DND-41 (cell line): ENCODE measurements at places on chromosomes 16 and 17.

- no peak for DNase-seq
Measured at GRCh38 chr16:17362946-17363345, 107.8 kb downstream of the XYLT1 start.

DNA sequence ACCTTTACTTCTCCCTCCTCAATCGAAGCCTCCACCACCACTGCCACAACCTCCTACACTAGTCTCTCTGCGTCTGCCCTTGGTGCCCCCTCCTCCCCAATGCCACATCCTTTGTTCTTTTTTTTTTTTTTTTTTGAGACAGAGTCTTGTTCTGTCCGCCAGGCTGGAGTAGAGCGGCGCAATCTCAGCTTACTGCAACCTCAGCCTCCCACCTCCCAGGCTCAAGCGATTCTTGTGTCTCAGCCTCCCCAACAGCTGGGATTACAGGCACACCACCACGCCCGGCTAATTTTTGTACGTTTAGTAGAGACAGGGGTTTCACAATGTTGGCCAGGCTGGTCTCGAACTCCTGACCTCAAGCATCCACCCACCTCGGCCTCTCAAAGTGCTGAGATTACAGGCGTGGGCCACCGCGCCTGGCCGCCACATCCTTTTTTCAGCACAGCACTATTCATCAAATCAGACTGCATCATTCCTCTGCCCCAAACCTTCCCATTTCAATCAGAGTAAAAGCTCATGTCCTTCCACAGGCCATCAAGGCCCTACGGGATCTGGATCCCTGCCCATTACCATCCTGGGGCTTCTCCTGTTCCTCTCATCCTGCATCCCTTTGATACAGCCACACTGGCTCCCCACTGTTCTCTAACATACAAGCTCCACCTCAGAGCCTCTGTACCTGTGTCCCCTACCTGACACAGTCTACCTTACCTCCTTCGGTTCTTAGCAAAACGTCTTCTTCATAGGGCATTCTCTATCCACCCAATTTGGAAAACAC, 2.0 kb downstream of the KLHL11 start:
- peak; percentile 51 for DNase-seq

DNA sequence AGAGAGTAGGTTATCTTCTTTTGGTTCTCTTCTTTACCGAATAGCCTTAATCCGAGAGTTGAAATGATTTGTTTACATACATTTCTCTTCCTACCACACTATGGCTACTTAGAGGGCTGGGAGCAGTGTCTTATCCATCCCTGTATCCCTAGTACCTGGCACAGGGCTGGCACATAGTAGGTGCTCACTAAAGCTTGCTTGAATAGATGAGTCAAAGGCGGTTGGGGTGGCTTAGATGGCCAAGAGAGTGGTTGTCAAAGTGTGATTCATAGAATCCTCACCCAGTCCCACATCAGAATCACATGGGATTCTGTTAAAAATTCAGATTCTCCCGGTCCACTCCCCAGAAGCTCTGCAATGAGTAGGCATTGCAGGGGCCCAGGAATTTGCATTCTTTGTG, 11.1 kb downstream of the CHAD start:
- no peak for DNase-seq

DNA sequence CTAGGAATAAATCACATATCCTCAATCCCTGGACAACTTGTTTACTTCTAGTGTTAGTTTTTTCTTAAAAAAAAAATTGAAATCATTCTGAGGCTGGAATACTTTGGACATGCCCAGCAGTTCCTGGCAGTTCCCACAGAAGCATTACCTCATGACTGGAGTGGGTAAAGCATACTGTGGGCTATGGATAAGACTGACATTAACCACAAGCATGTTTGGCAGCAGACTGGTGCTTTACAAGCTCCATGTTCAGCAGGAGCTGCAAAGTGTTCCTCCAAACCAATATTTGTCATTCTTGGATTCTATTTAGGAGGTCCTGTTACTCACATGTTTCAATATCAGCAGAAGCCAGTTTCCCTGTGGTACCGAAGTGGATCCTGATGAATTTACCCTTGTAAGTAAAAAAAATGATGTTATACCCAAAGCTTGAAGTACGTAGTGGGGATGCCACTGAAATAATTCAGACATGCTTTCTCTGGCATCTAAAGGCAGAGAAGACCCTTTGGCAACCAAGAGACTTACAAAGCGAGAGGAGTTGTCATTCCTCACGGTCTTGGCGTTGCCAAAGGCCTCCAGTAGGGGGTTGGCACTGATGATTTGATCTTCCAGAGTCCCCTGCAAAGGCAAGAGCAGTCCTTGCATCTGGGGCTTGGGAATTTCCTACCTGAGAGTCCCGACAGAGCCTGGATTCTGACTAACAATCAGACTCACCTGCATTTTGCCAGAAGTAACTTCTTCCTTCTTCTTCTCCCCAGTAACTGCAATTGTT, 4.9 kb downstream of the MYH1 start:
- DNase-seq, result no peak

- no peak for DNase-seq
Measured at GRCh38 chr17:61152898-61153297, 246.7 kb upstream of the TBX2 start.

DNA sequence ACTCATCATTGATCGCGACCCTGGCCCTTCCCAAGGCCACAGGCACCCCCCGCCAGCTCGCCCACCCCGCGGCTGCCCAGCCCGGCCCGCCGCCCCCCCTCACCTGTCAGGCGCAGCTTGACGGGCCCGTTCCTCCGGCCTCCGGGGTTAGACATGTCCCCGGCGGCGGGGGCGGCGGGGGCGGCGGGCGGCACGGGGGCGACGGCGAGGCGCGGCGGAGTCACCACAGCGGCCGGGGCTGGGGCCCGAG, 456 bp downstream of the SMURF2 start:
- DNase-seq, result no peak

- DNase-seq, result no peak
Measured at GRCh38 chr16:76676356-76676755, 399.2 kb downstream of the CNTNAP4 start.

GRCh38 chr17:11772031-11772430, 173.8 kb downstream of the DNAH9 start:
- no peak for DNase-seq

DNA sequence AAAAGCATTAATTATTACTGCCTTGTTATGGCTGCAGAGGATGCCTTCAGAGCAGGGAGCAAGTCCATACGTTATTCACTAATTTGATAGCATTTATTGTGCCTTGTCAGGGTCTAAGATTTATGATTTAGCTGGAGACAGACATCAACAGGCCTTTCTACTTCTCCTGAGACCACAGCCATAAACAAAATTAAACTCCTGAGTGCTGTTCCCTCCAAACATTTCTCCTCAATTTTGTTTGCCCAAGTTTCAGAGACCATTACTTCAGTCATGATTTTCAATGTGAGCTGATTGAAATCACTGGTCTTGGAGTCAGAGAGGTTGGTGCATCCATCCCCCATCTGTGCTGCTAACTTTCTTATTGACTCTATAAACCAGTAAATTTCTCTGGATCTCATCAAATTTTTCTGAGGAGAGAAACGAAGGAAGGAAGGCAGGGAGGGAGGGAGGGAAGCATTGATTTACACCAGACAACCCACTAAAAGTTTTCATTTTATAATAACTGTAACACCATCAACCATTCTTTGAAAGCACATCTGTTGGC, 423.6 kb upstream of the CDH11 start:
- DNase-seq, result no peak

GRCh38 chr16:2432801-2433505, 3.7 kb downstream of the CCNF start:
- DNase-seq, result no peak
